ENCODE measurements at places on chromosomes 13 and 19. TPM values are rescaled to one million over a fixed set of nuclear protein-coding genes. Genes with fewer than 3 reads are reported as not detected.

The METTL21C gene
- total RNA-seq = not detected

The FCER2 gene
- total RNA-seq = 1.2 TPM

The FARP1 gene
- 0.71 TPM for total RNA-seq

The LYL1 gene
- total RNA-seq = 2.0 TPM

The KCNJ14 gene
- 0.85 TPM for total RNA-seq

The MCOLN1 gene
- 27.8 TPM for total RNA-seq

The TYROBP gene
- total RNA-seq = 494 TPM

The LSR gene
- 3.4 TPM for total RNA-seq

The RUBCNL gene
- 2.3 TPM for total RNA-seq

The SGCG gene
- not detected for total RNA-seq

The SOX21 gene
- total RNA-seq = not detected

DNA sequence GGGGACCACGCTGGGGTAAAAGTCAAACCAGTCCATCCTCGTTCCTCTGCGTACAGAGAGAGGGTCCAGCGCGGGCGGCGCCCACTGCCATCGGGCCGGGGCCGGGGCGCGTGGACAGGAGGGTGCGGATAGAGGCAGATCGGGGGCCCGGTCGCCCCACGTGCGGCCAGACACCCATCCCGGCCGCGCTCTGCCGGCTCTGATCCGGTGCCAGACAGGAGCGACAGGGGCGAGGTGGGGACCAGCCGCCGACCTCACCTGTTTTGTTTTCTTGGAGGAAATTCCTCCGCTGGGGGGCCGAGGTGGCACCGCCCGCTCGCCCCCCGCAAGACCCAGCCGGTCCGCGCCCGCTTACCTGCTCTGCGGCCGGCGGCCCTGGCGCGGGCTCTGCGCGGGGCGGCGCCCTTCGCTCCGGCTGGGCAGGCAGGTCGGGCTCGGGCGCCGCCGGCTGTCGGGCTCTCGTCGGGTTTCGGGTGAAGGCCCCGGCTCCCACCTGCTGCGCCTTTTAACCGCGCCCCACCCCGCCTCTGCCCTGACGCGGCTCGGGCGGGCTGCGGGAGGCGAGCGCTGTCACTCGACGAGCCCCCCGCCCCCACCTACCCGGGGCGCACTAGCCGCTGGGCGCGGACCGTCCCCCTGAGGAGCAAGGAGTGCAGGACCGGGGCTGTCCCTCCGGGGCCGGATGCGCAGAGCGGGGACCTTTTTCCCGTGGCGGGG, at the start of gene GJB6:
TSS of gene GJB6 (minus strand) at position 481 of the 717 bp plus-strand sequence. CDS start 8,839 bp downstream, outside the sequence.
- DNase-seq = no peak

GRCh38 chr13:94515374-94515773, 35.9 kb upstream of the DCT start:
- no peak for DNase-seq

- DNase-seq = no peak
Observed at GRCh38 chr19:50331221-50331993, 2.2 kb upstream of the KCNC3 start.

DNA sequence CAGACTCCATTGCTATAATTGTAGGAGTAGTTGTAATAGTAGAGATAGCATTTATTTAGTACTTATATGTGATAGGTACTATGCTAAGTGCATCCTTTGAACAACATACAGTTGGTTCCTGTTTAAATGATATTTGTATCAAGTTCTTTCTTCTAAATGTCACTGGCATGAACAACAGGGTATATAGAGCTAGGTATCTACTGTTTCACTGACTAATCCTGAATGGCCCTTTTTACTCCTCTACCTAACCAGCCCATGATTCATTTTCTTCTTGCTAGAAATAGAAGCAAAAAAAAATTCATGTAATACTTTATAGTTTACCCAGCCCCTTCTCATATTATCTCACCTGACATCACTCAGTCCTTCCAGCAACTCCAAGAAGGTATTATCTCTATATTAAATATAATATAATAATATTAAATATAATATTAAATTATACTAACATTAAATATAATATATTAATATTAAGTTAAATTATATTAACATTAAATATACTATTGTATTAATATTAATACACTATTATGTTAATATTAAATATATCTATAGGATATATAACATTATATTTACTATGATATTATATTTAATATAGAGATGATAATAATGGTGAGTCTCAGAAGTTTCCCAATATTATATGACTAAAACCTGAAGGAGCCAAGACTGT, 74.2 kb downstream of the FRY start:
- DNase-seq = no peak

DNA sequence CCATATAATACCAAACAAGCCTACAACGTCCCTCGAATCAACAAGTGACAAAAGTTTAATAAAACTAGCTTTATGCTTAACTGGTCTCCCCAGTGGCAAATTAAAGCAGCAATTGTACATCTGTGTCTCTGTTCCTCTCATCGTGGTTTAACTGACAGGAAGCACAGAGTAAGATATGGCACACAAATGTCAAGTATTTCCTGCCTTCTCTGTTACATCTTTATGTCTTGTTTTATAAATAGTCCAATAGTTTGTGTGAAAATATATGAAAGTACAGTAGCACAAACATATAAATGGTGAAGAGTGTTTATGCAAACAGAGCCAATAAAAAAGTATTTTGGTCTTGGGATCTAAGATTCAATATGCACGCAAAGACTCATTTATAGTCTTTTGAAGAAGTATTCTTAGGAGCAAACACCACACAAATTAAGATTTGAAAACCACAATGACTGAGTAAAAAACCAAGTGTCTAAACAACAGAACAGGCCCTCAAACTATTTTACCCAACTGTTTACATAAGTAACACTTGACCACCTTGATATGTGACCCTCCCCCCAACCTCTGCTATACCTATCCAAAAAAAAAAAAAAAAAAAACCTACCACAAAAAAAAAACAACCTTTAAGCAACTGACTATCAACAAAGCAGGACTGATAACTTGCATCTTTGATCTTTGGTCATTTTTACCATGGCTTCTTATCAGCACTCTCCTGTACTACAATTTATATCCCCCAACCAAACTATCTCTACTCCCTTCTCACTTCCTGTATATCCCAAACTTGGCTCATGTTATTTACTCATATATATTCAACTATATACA, 14.0 kb downstream of the ELF1 start:
- no peak for DNase-seq

DNA sequence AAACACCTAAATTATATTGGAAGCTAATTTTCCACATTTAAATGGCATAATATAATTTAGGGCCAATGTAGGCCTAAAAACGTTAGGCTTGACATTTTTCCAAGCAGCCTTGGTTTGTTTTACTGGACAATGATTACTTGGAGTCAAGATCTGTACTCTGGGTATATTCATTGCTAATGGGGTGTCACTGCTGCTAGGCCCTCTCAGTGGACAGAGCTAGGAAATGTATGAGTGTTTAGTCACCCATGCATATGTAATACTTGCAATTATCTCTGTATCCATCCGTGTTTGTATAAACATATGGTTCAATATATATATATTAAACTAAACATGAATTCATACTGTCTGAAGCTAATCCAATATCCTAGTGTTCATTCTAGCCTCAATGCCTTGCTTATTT, 598.1 kb downstream of the DCT start:
- DNase-seq = no peak

- DNase-seq = peak; percentile 9
Observed at GRCh38 chr13:105202354-105202753, 1333.1 kb downstream of the EFNB2 start.

DNA sequence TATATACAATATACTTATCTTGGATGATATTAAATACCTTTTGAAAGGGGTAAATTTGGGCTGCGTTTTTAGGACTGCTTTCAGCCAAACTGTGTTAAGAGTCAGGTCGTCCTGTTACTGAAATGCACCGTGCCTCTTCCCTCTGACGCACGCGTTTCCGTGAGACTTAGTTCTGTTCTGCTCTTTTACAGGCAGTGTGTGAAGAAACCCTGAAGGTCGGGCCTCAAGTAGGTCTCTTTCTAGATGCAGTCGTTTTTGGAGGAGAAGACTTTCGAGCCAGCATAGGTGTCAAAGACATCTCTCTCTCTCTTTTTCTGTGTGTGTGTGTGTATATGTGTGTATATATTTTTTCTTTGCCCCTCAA, 107.0 kb downstream of the ZIC5 start:
- DNase-seq = no peak

DNA sequence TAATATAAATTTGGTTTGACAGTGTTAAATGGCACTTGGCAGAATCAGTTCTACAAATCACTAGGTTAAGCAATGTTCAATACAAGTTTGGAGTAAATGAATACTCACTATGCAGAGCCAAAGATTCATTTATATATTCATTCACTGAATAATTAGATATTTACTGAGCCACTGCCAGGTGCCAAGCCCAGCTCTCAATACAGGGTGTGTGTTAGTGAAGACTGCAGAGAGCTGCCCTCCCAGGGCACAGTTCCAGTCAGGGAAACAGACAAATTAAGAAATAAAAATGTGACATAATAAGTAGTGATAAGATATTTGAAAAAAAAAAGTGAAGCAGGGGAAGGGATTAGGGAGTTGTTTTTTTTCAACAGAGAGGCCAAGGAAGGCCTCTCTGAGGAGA, 411.7 kb downstream of the KCNRG start:
- no peak for DNase-seq

DNA sequence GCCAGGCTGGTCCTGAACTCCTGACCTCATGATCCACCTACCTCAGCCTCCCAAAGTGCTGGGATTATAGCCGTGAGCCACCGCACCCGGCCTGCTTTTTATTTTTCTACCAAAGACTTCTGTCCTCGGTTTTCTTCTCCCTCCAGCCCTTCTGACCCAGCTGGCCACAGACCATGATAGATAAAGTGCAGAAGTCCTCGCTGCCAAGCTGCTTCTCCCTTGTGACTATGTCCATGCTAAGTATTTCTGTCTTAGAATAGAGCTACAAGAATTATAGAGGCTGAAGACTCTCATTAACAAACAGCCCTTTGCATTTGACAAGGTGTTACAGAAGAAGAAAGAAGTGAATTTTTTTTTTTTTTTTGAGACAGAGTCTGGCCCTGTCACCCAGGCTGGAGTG, 15.4 kb upstream of the MAP3K10 start:
- DNase-seq = no peak

GRCh38 chr13:40407567-40407966, 258.9 kb downstream of the FOXO1 start:
- DNase-seq = no peak

DNA sequence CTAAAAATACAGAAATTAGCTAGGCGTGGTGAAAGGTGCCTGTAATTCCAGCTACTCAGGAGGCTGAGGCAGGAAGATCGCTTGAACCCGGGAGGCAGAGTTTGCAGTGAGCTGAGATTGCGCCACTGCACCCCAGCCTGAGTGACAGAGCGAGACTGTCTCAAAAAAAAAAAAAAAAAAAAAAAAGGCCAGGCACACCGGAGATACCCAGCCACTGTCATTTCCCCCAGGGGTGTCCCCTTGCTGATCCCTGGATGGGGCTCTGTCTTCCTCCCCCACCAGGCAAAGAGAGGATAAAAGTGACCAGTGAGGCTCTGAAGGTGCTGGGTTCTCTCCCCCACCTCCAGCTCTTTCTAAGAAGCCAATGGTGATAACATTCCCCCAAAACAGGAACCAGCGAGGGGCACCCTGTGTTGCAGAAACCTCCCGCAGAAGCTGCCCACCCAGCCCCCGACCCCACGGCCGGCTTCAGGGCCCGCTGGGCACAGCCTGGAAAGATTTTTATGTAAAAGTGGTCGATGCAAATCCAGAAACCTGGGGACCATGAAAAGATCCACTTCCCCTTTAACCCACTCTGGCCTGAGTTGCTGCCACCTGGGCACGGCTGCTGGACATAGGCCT, 61.4 kb upstream of the KLF2 start:
- no peak for DNase-seq

- no peak for DNase-seq
Observed at GRCh38 chr19:33424181-33424580, 50.7 kb downstream of the CEBPG start.

DNA sequence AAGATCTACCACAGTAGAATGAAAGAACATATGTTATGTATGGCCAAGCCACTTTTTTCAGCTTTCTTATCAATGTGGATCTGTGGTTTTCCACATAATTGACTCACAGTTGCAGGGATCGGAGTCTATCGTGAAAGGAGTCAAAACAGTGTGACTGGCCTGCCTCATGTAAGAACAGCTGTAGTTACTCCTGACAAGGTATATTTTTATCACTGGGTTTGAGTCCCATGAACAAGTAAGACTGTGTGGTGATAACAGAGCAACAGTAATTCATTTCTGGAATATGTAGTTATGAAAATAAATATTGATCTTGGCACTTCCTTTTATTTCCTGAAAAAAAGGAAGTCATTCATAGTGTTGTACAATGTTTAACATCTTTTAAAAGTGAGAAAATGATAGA, 416.6 kb downstream of the KLF12 start:
- DNase-seq = peak; percentile 54

DNA sequence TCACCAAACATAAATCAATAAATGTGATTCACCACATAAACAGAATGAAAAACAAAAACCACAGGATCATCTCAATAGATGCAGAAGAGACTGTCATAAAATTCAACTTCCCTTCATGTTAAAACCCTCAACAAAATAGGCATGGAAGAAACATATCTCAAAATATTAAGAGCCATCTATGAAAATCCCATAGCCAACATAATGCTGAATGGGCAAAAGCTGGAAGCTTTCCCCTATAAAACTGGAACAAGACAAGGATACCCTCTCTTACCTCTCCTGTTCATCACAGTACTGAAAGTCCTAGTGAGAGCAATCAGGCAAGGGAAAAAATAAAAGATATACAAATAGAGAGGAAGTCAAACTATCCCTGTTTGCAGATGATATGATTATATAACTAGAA, 806.1 kb upstream of the MIR17HG start:
- DNase-seq = no peak

- peak; percentile 45 for DNase-seq
Observed at GRCh38 chr13:99421758-99422585, 79.3 kb upstream of the TM9SF2 start.

DNA sequence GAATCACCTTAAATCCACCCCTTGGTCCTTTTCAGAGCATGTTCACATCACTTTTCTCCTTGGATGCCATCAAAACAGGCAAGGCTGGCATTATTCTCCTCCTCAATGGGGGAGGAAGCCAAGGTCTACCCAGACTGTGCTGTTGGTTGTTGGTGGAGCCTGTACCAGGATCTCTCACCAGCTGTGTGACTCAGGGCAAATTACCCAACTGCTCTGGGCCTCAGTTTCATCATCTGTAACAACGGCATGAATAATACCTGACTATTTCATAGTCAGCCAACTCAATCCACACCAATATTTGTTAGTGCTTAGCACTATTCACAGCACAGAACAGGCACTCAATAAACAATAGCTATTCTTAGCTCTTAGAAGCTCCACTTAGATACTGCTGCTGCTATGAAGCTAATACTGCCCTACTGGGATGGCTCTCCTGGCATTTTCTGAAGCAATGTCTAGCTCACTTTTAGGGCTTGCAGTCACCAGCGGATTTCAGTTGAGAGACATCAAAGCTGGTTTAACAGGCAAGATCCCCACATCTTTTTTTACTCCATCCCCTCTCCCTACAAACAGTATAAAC, 116.9 kb downstream of the CCNA1 start:
- no peak for DNase-seq

- peak; percentile 44 for DNase-seq
Observed at GRCh38 chr19:6527893-6528543, 2.8 kb upstream of the TNFSF9 start.

GRCh38 chr13:35923347-35923746, 207.8 kb downstream of the DCLK1 start:
- DNase-seq = no peak
